ENCODE measurements at places on chromosomes 7 and 10.

DNA sequence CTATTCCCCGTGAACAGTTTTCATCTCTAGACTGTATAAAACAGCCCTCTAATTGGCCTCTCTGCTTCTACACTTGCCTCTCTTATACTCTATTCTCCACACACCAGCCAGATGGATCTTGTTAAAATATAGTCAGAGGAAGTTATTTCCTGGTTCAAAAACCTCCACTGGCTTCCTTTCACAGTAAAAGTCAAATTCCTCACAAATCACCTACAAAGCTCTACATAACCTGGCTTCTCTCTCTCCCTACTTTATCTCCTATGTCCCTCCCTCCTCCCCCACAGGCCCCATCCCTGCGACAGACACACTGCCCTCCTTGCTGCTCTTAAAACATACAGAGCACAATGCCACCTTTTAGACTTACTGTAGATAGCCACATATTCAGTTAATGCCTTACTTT is 60.1 kb downstream of the TPK1 start:
- no peak for DNase-seq

DNA sequence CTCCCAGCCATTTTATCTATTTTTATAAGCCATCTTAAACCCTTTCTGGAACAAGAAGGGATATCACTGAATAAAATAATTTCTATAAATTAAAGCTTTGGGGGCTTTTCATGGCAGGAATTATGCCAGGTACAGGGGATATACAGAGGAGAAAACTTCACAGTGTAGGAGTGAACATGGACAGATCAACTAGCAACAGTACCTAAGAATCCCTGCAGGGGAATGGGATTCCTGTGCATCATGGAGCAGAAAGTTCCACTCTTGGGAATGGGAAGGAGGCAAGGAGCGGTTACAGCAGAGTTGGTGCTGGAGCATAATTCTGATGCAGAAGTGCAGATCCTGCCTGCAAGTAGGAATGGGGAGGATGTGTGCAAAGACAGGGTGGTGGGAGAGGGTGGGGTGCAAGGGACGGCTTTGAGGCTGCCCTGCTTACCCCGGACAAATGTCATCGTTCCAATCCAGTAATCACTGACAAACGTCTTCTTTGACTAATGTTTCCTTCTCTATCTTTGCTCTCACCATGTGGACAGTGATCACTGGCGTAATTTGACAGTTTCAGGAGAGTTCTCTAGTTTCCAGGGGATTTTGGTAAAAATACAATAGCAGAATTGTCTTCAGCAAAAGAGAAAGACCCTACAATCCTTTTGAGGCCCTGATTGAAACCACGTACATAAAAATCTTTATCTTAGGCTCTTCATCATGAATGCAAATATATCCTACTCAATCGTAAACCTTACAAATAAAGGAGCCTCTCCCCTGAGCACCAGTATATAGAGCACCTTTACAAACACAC is 196.7 kb downstream of the HECW1 start:
- DNase-seq = no peak

GRCh38 chr7:57646219-57646900 is 196.4 kb downstream of the ZNF716 start:
- DNase-seq = no peak

DNA sequence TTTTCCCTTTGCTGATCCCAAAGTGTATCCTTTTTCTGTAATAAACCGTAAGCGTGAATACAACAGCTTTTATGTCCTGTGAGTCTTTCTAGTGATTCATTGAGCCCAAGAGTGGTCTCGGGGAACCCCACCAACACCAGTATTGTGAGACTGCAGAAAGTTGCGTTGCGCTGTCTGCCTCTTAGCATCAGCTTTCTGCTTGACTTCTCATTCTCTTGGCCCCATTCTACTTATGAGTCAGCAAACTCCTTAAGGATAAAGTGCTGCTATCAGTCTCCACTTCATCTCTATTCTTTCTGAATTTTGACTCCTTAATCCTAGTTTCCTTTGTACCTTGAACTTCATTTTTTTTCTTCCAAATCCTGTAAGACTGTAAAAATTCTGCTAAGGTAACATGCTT is 184.3 kb upstream of the MBL2 start:
- DNase-seq = no peak

- no peak for DNase-seq
These were observed 26.5 kb upstream of the TRIL start for GRCh38 chr7:28984631-28985030.

GRCh38 chr10:126118476-126118875 is 222.1 kb downstream of the FANK1 start:
- no peak for DNase-seq

DNA sequence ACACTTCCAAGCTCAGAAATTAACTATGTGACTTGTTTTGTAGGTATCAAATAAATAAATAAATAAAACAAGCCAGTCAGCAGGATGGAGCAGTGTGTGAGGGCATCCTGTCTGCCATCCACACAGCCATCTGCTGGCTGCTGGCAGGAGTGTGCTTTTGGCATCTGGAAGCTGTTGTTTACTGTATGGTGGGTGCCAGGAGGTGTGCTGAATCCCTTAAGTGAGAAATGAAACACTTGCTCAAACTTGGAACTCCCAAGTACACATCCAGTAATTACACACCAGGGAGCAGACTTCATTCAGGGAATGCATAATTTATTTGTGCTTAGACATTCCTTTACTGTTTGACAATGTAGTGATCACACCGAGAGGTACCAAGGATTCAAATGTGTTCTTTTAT is 16.9 kb upstream of the TAX1BP1 start:
- DNase-seq = no peak

- no peak for DNase-seq
These were observed 224.5 kb downstream of the ZMYND11 start for GRCh38 chr10:359762-360161.

DNA sequence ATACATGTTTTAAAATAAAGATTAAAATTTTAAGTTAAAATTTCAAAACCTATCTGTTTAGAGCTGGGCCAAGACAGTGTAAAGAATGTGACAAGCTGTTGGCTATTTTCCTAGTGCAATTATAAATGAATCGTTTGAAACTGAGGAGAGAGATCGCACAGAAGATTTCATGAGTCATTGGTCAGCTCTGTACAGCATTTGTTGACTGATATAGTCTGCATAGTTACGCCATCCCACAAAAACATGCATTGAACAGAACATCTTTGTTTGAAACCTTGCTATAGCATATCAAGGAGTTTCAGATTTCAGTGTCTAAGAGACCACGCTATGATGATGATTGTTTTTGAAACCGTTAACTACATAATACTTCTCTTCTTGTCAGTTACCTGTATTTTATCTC is 1.3 kb upstream of the C10orf67 start:
- no peak for DNase-seq

- peak; percentile 35 for DNase-seq
These were observed at the start of gene CADPS2 for GRCh38 chr7:122886357-122887081. Gene CADPS2 (minus strand): TSS chr7:122886460. CDS start chr7:122886337, 123 bp downstream.

Data from nucleus accumbens (tissue), 56 donors.